ENCODE measurements at places on chromosomes 2 and 18.

DNA sequence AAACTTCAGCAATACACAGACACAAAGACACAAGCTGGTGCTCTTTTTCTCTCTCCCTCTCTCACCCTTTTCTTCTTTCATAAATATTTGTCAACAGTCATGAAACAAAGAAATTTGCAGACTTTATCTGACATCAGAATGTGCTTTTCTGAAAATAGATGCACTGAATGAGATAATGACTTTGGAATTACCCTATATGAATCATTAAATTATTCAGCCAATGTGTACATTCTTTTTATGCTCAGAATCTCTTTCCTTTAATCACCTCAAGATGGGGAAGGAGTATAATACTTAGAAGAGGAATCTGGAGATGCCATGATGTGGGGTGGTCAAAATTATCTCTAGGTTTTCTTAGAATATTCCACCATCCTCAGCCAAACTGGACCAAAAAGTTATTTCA, 289.9 kb downstream of the LRRTM1 start:
- DNase-seq: no peak

DNA sequence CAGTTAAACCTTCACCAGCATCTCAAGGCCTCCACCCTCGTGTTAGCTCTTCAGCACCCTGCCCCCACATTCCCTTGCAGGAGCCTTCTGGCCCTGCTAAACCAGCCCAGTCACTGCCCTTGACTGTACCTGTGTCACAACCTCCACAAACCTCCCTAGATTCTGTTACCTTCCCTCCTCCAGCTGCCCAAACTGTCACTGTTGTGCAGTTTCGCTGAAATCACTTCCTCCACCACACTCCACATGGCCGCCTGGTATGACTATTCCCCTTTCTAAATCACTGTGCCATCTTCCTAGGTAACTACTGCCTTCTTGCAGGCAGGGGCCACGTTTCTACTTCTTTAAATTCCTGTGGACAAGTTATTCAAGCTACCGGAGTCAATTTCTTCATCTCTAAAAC, 160.2 kb downstream of the GALNT14 start:
- DNase-seq: no peak

GRCh38 chr18:69380324-69380723, 20.4 kb upstream of the DOK6 start:
- DNase-seq: no peak

DNA sequence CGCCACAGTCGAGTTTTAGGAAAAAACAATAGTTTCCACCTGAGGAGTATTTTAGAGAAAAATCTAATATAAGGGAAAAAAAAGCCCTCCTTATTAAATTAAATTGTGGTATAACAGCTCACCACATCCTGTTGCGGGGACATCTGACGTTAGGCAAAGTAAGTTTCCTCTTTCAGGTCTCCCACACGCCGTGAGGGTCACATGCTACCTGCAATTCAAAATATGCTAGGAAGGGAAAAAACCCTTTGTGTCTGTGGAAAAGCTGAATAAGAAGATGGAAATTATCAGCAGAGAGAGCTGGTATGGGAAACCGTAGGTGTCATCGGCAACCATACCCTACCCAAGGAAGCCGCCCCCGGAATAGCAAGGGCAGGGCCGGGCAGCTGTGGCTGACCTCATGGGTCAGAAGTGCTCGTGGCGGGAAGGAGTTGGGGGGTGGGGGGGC, 128.0 kb downstream of the NFATC1 start:
- DNase-seq: no peak

DNA sequence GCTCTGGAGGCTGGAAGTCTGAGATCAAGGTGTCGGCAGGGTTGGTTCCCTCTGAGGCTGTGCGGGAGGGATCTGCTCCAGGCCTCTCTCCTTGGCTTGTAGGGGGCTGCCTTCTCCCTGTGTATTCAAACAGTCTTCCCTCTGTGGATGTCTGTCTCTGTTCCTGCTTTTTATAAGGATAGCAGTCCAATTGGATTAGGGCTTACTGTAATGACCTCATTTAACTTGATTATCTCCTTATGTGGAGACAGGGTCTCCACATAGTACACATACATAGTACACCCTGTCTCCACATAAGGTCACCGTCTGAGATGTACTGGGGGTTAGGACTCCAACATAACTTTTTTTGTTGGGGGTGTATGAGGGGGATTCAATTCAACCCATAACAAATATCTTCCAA, 30.5 kb downstream of the TCF7L1 start:
- DNase-seq: no peak

GRCh38 chr18:30342675-30343074, 699.9 kb downstream of the DSC3 start:
- no peak for DNase-seq

- DNase-seq: no peak
Measured at GRCh38 chr2:58039170-58039611, 7.4 kb upstream of the VRK2 start.

- no peak for DNase-seq
Measured at GRCh38 chr2:197454923-197455322, 1.6 kb downstream of the COQ10B start.

GRCh38 chr2:163682695-163683094, 53.1 kb downstream of the FIGN start:
- no peak for DNase-seq

- DNase-seq: no peak
Measured at GRCh38 chr2:54559593-54560145, 103.5 kb downstream of the SPTBN1 start.

GRCh38 chr18:49094979-49095632, 144.3 kb upstream of the SMAD7 start:
- no peak for DNase-seq

DNA sequence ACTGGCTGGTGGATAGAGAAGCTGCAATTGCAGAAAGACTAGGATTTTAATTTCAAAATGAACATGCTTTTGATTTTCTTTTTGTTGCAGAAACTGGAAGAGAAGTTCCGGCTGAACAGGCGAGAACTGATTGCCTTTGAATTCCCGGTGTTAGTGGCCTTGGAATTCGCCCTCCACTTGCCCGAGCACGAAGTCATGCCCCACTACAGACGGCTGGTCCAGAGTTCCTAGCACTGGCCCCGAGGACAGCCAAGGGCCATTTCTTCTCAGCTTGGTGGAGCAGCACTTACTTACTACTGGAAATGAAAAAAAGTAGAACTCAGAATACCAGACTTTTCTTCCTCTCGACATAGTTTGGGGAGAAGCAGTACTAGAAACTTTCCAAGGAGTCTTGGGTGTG, 121.9 kb downstream of the CABLES1 start:
- no peak for DNase-seq

DNA sequence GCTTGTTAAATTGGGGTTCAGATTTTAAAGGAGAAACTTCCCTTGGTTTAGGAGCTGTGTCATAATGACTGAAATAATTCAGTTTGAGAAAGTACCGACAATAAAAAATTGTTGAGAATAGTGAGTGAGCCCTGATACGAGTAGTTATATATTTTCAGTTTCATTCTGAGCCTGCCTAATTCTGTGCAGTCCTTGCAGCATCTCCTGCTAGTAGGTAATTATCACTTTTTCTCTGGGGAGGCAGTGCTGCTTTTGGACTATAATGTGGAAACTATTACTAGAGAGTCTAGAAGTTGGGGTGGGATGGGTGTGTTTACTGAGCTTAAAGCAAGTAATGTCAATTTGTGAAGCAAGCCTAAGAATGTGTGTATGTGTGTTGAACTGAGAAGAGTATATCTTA, 21.7 kb downstream of the ZNF638 start:
- no peak for DNase-seq

DNA sequence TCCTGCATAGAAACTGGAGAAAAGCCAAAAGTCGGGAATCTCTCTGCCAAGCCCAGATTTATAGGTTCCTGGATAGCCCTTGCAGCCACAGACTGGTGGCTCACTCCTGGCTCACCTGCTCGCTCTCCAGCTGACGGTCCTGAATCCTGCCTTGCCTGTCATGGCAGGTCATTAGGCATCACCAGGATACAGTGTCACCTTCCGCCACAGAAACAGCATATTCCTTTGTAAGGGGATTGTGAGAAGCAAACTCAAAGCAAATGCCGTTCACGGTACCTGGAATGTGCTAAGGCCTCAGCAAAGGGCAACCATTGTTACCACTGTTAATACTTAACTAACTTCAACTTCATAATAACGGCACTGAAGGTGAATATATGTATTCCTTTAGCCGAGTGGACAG, 57.1 kb upstream of the GPR45 start:
- DNase-seq: no peak

DNA sequence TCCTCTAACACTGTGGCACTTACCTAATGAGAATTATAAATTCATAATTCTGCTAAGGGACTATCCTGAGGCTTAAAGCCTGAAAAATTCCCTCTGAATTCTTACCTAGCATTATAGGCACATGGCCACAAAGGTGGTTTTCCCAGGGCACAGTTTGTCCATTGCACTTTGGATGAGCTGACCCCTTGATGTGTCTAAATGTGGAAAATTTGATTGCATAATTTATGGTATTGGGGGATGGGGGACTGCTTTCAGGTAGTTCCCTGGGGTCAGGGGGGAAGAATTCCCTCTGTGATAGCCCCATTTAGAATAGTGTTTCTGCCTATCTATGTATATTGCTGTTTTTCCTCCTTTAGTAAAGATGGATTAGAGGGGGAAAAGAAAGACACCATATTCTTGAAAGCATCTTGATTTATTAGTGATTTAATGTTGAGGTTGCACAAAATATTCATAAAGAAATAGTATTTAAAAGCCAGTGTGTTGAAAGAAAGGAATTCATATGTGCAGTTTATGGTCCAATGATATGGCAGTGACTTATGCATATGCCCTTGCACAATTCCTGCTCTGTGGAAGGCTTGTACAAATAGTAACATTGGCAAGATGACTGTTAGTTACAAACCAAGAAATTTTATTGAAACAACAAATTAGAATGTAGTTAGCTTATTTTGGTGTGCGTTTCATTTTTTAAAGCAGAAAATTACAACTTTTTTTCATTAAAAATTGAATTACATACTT, 8.7 kb upstream of the HTR2B start:
- no peak for DNase-seq

DNA sequence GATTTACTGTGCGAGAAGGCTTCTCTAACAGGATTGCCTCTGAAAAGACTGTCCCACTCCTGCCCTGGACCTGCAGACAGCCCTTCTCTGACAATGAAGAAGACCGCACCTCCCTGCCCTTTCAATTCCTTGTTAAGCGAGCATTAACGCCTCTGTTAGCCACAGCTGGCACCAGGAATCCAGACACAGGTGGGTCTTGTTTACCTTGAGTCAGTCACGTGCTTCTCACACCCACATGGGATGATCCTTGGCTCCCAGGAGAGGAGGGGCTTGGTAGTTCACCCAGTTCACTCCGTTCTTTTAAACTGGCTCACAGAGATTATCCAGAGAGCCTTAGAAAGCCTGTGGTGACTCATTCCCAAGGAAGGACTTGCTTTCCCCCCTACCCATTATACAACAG, 410.5 kb upstream of the MEIS1 start:
- DNase-seq: no peak

GRCh38 chr2:18536697-18537096, 23.8 kb downstream of the RDH14 start:
- DNase-seq: no peak

DNA sequence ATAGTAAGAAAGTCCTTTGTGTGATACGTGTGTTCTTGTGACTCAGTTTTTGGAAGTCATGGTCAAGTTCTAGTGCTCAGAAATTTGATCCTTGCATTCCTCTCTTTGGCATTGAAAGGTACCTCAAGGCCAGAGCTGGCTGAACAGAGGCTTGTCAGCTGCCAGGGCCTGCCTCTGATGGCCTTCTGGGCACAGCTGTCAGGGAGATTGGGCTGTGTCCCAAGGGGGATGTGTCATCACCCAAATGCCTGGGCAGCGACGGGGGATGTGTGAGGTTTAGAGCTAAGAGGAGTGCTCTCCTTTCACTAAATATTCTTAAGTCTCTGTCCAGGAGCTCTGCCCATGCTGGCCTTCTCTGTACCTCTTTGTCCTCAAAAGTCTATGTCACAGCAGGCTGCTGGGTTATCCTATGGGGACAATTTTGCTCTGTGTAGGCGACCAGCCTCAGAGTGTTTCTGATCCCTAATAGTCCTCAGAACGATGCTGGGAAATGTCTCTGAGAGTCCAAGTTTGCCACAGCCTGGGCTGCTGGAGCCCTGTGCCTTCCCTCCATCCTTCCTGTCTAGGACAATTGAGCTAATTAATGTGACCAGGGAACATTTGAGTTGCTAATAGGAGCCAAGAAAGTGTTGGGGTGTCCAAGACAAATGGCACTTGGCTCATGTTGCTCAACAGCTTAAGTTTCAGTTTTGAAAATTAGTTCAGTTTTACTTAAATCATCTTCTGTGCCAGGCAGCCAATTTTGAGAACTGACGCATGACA, 115.4 kb upstream of the ZNF521 start:
- DNase-seq: no peak

DNA sequence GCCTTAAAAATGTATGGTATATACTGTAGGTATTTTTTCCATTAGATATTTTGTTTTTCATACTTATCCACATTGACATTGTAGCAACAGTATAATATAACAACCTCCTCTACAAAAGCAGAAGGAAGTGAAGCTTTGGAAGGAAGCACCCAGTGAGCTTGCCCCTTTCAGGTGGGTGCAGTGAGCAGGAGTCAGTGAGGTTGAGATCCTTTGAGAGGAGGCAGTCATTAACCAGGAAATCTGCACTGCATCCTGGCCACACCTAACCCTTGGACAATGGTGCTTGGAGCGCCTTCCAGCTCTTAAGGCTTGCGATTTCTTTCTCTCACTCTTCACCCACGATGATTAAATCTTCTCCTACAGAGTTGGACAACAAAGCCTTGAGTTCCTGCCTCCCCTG, 13.9 kb downstream of the IL37 start:
- DNase-seq: no peak

DNA sequence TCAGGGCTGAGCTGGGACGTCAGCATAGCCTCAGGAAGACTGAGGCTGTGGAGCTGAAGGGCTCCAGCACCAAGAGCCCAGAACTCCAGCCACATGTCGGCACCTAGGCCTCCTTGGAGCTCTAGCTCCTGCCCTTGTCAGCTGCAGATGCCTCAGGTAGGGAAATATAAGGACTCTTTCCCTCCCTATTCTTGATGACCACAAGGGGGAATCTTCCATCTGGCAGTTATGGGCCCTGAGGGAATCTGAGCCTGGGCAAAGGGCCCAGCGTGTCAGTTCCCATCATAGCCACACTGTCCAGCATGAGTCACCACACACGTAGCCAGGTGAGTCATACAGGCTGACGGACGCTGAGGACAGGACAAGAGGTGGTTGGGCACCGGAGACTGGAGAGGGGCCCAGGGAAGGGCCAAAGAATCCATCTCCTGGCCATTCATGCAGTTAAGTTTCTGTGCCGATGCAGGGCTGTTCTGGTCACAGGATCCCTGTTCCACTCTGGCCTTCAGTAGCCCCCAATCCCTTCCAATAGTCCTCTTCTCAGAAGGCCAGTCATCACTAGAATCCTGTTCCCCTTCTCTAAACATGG, 1.8 kb downstream of the MPV17 start:
- DNase-seq: no peak

DNA sequence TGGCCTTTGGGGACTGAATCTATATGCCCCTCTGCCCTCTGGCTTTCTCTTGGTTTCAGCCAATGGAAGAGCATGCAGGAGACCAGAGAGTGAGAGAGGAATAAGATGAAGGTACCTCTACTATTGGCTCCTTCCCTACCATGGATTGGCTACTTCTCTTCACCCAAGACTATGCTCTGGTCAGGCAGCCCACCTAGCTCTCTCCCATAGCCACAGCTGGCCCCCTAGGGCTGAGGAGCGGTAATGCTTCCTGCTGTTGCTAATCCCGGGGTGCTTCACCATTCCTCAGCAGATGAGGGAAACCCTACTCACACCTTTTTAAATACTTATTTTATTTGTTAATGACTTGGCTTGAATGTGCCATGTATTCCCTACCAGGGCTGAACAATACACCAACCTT, 142.4 kb downstream of the MREG start:
- DNase-seq: no peak

Measured in stimulated activated CD4-positive, alpha-beta T cell treated with anti-CD3 and anti-CD28 coated beads, Interleukin-1b, Interleukin-23, amount 100 ng/mL, for 1 hour (primary cell).